ENCODE measurements at places on chromosomes 3 and 15.

DNA sequence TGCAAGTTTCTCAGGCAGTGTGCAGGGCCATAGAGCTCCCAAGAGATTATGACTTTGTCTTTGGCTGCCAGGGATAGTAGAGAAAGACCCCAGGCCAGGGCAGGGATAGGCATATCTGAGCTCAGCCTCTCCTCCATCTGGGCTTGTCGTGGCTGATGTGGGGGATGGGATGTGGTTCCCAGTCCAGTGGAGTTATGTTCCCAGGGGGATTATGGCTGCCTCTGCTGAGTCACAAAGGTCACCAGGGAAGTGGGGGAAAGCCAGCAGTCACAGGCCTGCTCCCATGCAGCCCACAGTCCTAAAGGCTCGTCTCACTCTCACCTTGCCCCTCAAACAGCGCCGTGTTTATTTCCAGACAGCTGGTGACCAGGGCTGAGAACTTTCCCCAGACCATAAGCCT, 354.9 kb downstream of the SI start:
- no peak for DNase-seq

- no peak for DNase-seq
Observed at GRCh38 chr3:155617346-155617925, 127.4 kb downstream of the PLCH1 start.

DNA sequence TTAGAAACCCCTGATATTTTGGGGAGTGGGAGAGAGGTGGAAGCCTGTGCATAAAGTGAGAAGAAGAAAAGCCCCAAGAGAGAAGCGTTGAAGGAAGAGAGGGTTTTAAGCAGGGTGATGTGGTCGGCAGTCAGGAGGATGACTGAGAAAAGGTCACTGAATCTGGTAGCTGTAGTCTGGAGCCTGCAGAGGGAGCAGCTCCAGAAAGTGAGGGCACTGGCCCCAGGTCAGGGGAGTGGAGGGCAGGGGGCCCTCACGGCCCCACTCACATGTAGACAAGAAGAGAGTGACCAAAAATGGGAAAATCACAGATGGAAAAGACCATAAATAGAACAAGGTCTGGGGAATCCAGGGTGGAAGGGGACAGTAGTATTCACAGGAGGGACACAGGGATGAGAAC, 105.5 kb downstream of the RYK start:
- no peak for DNase-seq

DNA sequence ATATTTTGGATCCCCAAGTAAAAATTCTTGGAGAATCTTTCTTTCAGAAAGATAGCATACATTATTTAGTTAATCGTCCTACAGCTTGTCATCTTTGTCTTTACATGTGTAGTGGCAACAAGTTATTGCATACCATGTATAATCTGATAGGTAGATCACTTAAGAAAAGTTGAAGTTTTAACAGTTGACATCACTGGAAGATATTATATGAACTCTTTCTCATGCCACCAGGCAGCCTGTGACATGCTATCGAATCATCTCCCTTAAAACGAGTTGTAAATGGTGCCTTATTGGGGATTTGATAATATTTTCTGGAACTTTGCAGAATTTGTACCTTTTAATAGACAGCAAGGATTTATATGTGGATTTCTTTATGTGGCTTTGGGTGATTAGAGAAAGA, 8.7 kb downstream of the U2SURP start:
- no peak for DNase-seq

- DNase-seq = no peak
Observed at GRCh38 chr15:60563539-60564404, 84.8 kb upstream of the ICE2 start.

GRCh38 chr15:66939451-66940023, 125.9 kb upstream of the SMAD3 start:
- no peak for DNase-seq

- no peak for DNase-seq
Observed at GRCh38 chr3:139105154-139105702, 60.5 kb upstream of the PRR23C start.

DNA sequence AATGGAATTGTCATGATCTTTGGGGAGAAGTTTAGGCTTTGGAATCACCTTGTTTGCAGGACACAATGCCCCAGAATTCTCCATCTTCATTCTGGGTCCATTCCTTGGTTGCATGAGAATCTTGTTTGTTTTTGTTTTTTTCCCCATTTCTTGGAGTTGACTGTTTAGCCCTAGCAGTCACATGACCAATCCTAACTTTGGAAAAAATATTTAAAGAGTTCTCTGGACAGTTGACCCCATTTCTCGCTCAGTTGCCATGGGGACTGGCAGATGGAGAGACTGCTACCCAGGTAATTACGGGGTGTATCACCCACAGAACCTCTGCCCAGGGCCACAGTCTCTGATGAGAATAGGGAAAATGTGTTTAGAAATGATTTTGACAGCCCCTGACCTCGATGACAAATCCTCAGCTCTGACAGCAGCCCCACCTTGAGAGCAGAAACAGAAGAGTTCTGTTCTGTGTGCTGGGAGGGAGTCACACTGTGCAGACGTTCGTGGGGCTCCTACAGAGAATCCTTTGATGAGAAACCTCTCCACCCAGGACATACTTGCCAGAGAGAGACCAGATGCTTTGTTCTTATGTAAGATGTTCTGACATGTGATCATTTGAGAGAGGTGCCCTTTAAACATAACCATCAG, 57.7 kb downstream of the IL16 start:
- DNase-seq = peak; percentile 95

DNA sequence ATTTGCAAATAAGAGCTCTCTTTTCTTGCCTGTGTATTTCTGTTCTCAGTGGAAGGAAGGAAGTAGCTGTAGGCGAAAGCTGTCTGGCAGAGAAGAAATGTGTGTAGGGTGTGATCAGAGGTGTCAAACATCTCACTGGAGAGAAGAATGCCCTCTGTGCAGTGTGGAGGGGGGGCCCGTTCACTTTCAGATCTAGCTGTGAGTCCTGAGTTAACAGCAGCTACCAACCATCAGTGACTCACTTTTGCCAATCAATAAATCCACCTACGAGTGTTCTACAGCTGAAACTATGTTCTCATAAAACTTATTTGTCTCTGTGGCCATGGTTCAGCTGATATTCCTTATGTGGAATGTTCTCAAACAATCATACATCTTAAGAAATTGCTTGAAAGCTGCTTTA, 103.7 kb downstream of the FRMD4B start:
- DNase-seq = no peak

- no peak for DNase-seq
Observed at GRCh38 chr3:52022323-52023100, 26.8 kb upstream of the RPL29 start.

All from foreskin melanocyte (primary cell).